Activated CD4-positive, alpha-beta memory T cell treated with anti-CD3 and anti-CD28 coated beads for 36 hours (primary cell): ENCODE measurements at places on chromosomes 11 and 22.

- DNase-seq: peak; percentile 83
These were observed 42.6 kb upstream of the OLFML1 start for GRCh38 chr11:7442588-7443215.

- DNase-seq: peak; percentile 6
These were observed 16.1 kb downstream of the IL18BP start for GRCh38 chr11:72014761-72015320.

GRCh38 chr11:15665368-15665871 lies 550.7 kb downstream of the INSC start:
- no peak for DNase-seq

GRCh38 chr11:118214210-118214914 lies 10.4 kb downstream of the JAML start:
- DNase-seq: no peak

- no peak for DNase-seq
These were observed 96.2 kb downstream of the RASSF10 start for GRCh38 chr11:13105237-13105844.

DNA sequence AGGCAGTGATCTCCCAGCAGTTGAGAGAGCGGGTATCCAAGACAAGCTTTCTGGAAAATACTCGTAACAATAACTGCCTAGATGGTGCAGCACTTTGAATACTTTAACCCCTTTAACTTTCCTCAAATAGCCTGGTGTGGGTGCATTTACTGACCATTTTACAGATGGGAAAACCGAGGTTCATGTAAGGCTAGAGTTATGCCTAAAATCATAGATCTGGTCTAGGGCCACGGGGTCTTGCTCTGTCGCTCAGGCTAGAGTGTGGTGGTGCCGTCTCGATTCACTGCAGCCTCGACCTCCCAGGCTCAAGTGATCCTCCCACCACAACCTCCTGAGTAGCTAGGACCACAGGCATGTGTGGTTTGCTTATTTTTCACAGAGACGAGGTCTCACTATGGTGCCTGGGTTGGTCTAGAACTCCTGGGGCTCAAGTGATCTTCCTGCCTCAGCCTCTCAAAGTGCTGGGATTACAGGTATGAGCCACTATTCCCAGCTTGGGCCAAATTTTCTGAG lies 269.2 kb upstream of the SYN3 start:
- DNase-seq: no peak

GRCh38 chr11:14555818-14556217 lies 35.6 kb upstream of the PSMA1 start:
- DNase-seq: no peak

DNA sequence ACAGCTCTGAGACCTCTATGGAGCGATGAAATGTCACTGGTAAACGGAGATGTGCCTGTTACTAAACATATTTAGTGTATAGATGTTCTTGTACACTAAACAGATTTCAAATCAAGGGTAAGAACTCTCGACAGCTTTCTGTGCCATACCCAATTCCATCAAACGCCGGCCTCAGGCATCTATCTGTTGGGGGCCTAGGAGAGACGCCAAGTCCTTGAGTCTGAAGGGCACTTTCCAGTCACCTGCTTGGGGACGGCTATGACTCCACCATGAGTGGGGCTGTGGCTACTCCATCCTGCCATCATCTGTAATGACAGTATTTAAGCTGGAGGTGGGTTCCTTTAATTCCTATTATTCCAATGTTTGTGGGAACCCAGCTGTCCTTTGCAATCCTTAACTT lies 87.8 kb downstream of the SHANK2 start:
- no peak for DNase-seq

GRCh38 chr11:35619855-35620640 lies 1.8 kb downstream of the FJX1 start:
- no peak for DNase-seq

GRCh38 chr11:101458161-101458560 lies 125.6 kb downstream of the TRPC6 start:
- DNase-seq: no peak

DNA sequence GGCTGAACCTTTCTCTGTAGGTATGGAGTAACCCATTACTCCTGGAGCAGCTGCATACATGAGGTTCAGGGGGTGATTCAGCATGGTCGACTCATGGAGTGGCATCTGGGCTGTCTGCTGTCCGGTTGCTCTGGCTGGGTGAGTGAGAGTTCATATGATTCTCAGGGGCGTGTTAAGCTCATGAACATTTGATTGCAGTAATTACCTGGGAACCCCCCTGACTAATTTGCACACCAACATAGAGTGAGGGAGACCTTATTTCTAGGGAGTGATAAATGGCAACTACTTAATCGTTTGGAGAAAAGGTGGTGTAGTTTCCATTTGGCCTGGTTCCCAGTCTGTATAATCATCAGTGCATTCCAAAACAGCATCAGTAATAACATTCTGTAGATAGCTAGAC lies 661.9 kb downstream of the ETS1 start:
- no peak for DNase-seq

- no peak for DNase-seq
These were observed 253.6 kb upstream of the ANO3 start for GRCh38 chr11:26078231-26078821.

DNA sequence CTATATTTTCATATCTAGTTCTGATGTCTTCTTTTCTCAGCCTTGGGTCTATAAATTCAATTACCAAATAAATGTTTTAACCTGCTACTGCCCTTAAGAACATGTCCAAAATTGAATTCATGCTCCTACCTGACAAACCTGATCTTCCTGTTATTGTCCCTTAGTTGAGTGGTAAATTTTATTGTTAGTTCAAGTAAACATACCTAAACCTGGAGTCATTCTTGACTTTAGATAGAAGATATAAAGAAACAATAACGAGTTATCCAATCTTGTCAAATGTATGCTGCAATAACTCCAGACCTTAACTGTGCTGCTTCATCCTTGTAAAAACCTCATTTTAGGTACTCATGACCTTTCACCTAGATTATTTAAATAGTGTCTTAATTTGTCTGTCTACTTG lies 34.6 kb upstream of the SC5D start:
- no peak for DNase-seq

DNA sequence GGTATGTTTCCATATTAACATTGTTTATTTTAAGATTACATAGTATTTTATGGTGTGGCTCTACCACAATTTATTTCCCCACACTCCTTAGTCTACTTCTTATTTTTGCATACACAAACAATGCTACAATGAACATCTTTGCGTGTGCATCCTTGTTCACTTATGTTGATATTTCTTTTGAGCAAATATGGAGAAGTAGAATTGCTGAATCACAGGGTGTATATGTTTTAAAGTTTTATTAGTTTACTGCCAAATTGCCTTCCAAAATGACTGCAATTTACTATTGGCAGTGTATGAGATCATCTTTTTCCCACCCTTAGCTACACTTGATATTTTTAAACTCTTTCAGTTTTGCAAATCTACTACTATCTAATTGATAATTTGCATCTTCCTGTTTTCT lies 38.7 kb upstream of the FAR1 start:
- no peak for DNase-seq

GRCh38 chr11:77421041-77421723 lies 52.7 kb downstream of the PAK1 start:
- no peak for DNase-seq

GRCh38 chr11:78878631-78879030 lies 304.0 kb upstream of the NARS2 start:
- no peak for DNase-seq

- DNase-seq: no peak
These were observed 19.4 kb upstream of the LRRC55 start for GRCh38 chr11:57162179-57162898.

- DNase-seq: no peak
These were observed 12.0 kb downstream of the TMEM86A start for GRCh38 chr11:18710545-18710944.

- no peak for DNase-seq
These were observed 88.7 kb upstream of the LUZP2 start for GRCh38 chr11:24408202-24408601.

- DNase-seq: no peak
These were observed 27.0 kb downstream of the KMT5B start for GRCh38 chr11:68186061-68186460.

GRCh38 chr11:17573526-17573925 lies 26.5 kb downstream of the OTOG start:
- DNase-seq: peak; percentile 5

- DNase-seq: no peak
These were observed 7.9 kb upstream of the ADORA2A start for GRCh38 chr22:24419475-24419850.

DNA sequence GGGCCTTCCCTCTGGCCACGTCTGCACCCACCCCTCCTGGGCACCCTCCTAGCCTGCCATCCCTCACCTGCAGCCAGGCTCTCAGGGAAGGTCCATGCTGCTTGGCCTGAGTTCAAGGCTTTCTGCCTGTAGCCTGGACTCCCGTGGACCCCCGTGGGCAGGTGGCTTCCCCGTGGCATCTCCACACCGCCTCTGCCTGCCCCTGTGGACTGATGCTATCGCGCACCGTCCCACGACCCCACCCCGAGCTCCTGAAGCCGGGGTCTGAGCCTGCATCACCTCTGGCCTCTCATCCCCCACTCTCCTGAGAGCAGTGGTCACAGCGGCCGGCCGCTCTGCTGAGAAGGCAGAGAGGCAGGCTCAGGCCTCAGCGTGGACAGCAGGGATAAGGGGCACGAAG lies 4.5 kb downstream of the IFITM5 start:
- no peak for DNase-seq

DNA sequence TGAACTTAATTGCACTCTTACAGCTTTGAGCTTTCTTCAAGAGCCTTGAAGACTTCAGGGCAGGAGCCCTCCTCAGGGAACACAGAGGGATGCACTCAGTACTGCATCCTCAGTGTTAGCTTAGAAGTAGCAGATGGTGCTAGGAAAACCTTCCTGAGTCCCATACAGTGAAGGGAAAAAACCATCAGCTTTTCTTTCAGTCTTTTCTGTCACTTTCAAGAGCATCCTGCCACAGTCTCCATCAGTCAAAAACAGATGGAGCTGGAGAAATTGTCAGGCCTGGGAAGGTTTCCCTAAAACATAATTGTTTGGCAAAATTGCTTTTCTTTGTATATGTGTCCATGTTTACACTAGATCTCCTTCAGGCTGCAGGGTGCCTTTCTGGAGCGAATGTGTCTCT lies 384.1 kb downstream of the NELL1 start:
- no peak for DNase-seq
